CD4-positive, alpha-beta T cell treated with Interleukin-10 for 1 hour (primary cell): ENCODE measurements at places on chromosomes 12 and 14.

GRCh38 chr12:109169686-109170085 lies 53.3 kb downstream of the ACACB start:
- DNase-seq: no peak

DNA sequence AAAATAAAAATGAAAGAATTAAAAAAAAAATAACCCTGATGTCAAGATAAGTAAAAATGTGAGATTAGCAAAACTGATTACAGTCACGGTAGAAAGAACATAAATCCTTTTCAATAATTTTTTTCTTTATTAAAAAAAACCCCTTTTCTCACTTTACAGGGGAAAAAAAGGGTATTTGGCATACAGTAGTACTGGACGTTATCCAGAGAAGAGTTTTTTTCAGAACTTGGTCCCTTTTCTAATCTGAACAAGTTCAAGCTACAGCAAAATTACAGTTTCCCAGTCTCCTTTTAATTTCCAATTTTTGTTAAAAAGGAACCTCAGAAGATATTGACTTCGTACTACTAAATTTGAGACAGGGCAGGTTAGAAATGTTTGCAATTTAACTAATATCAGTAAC lies 134.7 kb upstream of the DCN start:
- DNase-seq: no peak

DNA sequence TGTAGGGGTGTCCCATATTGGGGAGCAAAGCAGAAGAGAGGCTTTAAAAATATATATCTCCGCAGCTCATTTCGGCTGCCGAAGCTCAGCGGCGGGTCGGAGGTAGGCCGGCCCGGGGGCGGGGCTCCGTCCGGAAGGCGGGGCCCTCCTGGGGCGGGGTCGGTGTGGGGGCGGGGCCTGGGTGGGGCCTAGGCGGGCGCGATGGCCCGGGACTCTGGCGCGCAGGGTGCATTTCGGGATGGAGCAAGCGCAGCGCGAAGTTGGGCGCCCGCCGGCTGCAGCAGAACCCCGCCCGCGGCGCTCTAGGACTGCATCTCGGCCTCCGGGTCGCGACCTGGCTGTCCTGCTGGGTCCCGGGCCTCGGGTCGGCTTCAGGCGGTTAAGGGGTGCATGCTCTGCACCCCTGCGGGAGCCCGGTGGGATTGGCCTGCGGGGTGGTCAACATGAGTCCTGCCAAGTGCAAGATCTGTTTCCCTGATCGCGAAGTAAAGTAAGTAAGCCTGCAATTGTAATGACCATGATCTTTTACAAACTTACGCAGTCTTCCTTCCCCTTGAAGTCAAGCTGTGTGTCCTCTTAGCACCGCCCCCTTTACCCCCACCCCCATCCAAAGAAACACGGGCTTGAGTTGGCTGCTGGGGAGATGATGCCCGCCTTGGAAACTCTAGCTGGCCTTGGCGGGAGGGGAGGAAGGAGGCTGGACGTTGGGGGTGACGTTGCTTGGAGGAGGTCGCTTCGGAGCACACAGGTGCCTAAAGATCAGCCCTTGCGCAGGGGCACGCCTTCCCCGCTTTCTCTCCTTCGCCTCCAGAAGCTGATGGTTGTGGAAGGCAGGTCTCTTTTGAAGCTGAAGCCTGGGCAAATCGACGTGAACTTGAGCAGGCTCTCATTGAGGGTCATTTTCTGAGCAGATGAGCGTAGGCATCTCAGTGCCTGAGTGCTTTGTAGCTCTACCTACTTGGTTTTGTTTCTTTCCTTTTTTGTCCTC lies 38.4 kb downstream of the ACACB start:
- DNase-seq: peak; percentile 84

GRCh38 chr12:66910366-66910974 lies 231.6 kb upstream of the GRIP1 start:
- DNase-seq: no peak

- no peak for DNase-seq
Observed at GRCh38 chr14:89955022-89955744, 544 bp upstream of the TDP1 start.

- DNase-seq: peak; percentile 78
Observed at GRCh38 chr14:75539561-75540478, 17.6 kb downstream of the BATF start.

GRCh38 chr12:123971770-123972456 lies 718 bp downstream of the CCDC92 start:
- DNase-seq: peak; percentile 41
